Fibroblast of the aortic adventitia (primary cell): ENCODE measurements at places on chromosomes 2 and 18. TPM values are rescaled to one million over a fixed set of nuclear protein-coding genes. Genes with fewer than 3 reads are reported as not detected.
A peak's percentile ranks its signal among the peaks of the same experiment; 100 is the strongest.

DNA sequence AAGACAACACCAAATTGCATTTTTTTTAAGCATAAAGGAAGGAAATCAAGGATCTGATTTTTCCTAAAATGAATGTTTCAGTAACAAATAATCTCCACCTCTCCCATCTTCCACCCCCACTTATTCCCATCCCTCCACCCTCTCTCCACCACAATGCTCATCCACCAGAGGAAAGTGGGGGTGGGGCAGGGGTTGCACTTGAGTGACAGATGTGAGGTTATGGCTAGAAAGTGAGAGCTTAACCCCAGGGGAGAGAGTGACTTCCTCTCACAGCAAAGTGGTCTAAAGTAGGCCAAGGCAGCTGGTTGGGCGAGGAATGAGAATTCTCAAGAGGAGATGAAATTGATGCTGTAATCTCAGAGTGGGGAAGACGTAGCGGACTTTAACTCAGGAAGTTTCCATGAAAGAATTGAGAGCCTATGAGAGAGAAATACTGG, 104.7 kb downstream of the HNRNPLL start:
- DNase-seq = no peak

- DNase-seq = no peak
Observed at GRCh38 chr2:219081096-219081495, 20.4 kb upstream of the IHH start.

DNA sequence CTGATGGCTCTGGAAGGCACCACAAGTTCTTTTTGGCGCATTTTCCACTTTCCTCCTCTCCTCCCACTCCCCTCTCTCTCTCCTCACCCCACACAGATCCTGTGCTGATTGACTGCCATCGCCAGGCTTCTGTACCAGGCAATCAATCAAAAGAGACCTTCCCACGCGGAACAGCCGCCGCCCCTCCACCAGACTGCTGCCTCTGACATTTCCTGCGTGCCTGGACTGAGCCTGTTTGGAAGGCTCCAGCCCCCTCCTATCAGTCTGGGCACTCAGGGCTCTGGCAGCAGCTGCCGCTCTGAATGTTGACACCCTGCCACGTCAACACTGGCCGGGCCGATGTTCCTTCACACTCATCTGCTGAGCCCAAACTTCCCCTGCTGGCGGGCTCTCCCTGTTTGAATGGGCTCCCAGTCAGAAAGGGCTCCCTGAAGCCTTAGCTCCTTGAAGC, 467.7 kb downstream of the EPHA4 start:
- peak; percentile 52 for DNase-seq

DNA sequence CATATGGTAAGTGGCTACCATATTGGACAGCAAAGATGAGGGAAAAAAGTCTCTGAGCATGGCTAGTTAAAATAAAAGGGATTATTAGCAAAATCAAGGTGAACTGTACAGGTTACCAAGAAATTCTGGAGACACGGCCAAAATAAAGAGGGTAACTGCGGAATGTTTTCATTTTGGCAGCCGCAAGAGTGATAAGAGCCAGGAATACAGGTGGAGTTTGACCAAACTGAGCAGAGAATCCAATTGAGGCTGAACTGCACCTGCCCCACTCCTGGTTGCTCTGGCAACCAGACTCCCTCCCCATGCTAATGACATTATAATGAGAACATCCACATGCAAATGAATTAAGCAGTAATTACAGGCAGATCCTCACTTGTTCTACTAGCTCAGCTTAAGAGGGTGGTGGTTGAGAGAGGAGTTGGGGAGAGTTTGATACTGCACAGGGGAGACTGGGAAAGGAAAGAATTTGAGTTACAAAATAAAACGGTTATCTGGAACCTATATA, 18.8 kb upstream of the EPHA4 start:
- no peak for DNase-seq

GRCh38 chr18:3794537-3795348, 344.8 kb downstream of the TGIF1 start:
- DNase-seq = peak; percentile 99

GRCh38 chr2:239253264-239253663, 147.6 kb downstream of the HDAC4 start:
- no peak for DNase-seq

TIA1 gene
- 79.0 and 117 TPM in 2 replicates for total RNA-seq
